Ovary (tissue), 10 donors: ENCODE measurements at places on chromosomes 2 and 18. TPM values are rescaled to one million over a fixed set of nuclear protein-coding genes. Genes with fewer than 3 reads are reported as not detected.

- DNase-seq: no peak
Observed at GRCh38 chr18:72762515-72763122, 105.2 kb downstream of the NETO1 start.

Gene GAD1
- 0.36 TPM for total RNA-seq

DNA sequence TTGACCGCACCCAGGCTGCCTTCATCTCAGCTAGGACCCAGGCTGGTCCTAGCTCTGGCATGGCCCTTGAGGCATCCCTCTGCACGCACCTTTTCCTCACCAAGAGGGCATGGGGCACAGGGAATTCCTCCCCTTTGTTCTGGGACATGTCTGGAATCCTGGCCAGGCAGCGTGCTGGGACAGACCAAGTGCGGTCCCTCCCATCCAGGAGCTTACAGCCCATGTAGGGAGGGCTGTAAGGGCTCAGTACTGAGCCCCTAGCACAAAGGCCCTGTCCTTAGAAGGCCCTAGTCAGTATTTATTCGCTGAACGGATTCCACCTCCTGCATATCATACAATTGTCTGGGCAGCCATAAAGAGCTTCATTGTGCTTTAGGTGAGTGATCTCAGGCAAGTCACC, 3.0 kb downstream of the TMEM37 start:
- no peak for DNase-seq

DNA sequence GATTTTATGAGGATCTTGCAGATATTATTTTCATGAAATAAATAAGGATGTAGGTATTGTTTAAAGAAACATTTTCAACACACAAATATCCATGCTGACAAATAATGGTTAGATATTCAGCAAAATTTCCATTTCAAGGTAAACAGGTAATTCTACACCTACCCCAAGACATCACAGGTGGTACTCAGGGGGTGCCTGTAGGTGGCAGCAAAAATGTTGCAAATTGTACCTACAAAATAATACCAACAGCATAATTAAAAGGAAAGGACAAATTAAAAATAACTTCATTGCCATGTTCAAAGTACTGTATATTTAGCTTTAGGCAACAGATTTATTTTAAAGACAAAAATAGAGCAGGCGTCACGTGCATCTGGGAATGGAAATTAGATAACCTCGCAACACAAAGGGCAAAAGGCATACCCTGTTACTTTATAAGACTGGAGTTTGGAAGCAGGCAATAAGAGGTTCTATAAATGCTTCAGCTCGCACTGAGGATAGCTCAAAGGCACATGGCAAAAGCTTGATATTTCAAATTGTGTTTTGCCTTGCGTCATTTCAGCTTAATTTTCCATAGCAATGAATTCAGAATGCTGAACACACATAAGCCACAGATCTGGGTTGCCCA, 630.5 kb downstream of the TDRD15 start:
- no peak for DNase-seq

Gene KIAA2012
- 0.27 TPM for total RNA-seq

- DNase-seq: peak; percentile 42
Observed at GRCh38 chr2:240513549-240514287, 44.1 kb downstream of the ANKMY1 start.

DNA sequence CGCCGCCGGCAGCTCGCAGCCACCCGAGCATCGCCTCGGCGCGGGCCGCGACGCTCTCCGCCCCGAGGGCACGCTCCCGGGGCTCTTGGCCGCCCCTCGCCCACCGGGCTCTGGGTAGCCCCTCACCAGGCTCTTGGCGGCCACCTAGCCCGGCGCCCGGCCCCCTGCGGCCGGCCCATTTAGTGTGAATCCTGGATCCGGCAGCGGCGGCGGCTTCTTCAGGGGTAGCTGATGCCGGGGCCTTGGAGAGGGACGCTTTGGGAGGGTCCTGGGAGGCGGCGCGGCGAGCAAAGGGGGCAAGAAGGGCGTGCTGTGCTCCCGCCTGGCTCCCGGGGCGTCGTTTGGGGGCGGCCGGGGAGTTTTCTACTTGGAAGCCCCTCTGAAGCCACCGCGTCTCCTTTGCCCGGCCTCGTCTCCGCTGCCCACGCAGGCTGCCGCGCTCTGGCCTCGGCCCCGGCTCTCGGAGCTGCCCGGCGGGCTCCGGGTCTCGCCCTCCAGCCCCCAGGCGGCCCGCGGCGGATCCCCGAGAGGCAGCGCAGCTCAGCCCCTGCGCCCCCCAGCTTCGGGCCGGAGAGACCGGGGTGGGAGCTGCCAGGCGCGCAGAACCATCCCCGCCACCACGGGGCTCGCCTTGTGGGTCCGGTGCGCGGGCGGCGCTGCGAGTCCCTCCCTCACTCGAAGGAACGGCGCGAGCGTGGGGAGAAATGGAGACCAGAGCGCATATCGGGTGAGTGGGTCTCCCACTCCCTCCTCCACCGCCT, 509 bp downstream of the PIEZO2 start:
- DNase-seq: no peak

DNA sequence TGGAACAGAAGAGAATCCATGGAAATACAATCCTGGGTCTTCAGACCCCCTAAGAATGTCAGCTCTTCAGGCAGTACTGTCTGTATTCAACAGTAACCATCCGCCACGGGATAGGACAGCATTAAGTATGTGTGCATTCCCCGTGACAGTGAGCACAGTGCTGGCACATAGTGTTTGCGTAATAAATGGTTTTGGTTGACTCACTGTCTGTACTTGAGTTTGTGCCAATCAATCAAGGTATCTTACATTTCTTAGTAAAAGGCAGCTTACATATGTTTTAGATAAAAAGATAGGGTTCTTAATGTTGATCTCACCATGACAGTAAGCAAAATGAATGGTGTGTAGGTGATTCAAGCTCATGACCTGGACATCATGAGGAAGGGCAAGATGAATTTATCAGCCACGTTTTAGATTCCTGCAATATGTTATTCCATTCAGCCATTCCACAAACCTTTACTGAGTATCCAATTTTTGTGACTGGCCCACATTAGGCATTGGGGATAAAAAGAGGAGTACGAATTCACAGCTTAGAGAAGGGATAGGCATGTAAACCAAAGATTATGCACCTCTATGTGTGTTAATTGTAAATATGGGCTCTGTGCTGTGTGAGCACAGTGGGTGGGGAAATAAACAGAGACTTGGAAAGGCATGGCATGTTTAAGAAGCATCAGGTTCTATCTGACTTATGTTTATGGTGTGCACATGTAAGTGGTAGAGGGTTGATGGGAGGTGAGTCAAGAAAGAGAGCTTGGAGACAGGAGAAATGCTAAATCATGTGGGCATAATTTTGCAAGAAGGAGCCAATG, 258.8 kb downstream of the SLC8A1 start:
- no peak for DNase-seq

DNA sequence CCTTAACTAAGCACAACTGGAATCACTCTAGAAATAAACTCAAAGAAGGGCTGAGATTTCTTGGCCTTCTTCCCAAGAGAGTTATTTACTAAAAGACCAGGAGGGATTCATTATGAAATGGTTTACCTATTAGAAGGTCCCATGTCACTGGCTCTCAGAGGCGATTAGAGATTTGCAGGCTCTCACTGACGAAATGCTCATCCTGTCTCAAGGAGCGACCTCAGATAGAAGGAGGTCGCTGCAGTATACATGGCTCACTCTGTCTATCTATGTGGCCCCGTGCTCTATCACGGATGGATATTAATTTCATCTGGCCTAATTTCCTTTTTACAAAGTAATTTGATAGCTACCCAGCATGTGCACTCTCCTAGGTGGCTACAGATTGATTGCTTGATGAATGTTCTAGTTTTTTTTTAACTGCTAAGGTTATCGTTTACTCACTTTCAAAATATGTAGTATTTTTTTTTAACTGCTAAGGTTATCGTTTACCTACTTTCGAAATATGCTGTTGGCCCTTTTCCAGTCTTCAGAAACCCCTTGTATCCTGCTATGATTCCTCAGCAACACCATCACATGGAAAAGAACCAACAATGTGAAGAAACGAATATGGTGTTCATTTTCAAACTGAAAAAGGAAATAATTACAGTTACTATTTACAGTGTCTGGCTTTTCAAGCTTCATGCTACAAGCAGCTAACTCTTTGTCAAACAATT, 9.1 kb downstream of the SMIM21 start:
- no peak for DNase-seq

- no peak for DNase-seq
Observed at GRCh38 chr2:121596221-121597080, 52.8 kb downstream of the CLASP1 start.

DNA sequence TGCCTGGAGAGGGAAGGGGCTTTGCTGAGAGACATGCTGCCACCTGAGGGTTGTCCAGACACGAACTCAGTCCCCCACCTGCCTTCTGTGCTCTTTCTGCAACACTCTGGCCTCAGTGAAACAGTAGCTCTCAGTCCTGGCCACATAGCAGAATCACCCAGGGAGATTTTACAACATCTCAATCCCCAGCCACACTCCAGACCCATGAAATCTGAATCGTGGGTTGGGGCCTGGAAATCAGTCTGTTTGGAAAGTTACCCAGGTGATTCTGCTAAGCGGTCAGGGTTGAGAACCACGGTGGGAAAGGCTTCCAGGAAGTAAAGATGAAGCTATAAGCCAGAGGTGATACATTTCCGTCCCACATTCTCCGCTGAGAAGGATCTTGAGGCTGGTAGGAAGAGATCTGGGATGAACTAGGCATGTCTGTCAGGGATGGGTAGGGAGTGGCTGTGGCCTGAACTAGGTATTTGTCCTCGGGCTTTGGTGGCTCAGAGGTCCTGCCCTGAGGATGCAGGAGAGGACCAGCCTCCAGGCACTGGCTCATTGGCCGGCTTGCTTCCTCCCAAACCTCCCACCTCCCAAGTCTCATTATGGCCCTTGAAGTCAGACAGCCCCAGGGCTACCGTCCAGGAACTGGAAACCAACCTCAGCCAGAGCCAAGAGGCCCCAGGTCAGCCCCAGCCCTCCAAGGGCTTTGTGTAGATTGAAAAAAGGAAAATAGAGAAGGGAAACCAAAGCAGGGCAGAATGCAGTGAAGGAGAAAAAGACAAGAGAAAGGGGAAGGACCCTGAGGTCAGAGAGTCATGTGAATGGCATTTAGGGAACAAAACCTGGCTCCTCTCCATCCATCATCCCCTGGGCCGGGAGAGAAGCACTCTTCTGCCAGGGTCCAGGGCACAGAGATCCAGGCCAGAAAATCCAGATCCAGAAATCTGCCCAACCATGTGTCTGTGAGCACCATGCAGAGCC, 119.6 kb downstream of the ZFP36L2 start:
- peak; percentile 38 for DNase-seq

DNA sequence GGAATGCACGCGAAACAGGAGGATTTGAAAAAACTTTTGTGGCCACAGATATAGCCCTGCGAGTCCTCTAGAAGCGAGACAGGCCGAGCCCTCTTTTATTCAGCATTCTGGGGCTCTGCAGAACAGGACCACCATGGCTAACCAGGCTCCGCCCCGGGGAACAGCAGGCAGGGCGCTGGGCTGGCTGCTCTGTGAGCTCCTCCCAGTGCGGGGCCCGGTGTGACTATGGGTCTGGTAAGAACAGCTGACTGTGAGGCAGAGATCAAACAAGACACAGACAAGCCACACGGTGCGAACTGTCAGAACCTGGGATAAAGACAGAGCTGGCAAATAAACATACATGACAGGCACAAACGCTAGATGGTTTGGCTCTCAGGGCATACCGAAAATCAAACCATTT, 15.5 kb downstream of the PXDN start:
- no peak for DNase-seq

- no peak for DNase-seq
Observed at GRCh38 chr2:43551990-43552389, 43.8 kb downstream of the THADA start.

Gene PAIP2B
- 20.3 TPM for total RNA-seq

DNA sequence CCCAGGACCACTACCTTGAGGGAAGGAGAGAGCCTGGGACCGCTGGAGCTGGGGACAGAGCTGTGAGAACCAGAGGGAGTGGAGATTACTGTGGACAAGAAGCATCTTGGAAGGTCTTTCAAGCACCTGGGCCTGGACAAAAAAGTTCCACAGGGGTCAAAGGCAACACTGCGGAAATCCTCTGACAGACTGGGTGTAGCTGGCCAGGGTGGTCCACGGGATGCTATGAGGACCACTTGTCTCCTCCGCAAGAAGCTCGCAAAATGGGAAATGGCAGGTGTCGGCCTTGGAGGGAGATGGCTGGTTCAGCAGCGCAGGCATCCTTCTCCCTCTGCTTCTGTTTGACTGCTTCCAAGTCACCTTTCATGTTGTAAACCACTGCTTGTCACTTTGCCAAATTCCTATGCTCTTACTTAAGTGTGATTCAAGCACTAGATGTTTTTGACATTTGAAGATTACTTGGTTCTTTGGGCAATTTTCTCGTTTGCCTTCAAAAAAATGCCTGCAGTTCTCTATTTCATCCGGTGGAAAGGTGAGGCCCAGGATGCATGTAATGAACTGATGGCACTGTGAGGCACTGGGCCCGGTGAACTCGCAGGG, 27.7 kb downstream of the KLHL29 start:
- DNase-seq: no peak

Gene POTEI
- total RNA-seq: not detected

DNA sequence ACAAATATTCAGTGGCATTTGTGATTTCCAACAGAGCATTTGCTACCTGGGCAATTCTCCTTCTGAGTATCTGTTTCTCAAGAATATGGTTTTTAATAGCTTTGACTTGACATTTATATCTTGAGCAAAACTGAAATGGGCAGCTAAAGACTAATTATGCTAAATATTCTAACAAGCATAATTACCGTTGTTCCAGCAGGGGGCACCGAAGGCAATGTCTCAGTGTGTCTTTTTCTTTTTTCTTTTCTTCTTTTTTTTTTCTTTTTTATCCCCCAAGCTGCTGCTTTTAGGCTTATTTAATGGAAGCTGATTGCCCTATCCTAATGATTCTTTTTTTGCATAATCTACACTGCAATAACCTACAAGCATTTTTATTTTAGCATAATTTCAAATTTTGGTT, 138.9 kb upstream of the NABP1 start:
- DNase-seq: no peak

Gene ST6GAL2
- 6.9 TPM for total RNA-seq

DNA sequence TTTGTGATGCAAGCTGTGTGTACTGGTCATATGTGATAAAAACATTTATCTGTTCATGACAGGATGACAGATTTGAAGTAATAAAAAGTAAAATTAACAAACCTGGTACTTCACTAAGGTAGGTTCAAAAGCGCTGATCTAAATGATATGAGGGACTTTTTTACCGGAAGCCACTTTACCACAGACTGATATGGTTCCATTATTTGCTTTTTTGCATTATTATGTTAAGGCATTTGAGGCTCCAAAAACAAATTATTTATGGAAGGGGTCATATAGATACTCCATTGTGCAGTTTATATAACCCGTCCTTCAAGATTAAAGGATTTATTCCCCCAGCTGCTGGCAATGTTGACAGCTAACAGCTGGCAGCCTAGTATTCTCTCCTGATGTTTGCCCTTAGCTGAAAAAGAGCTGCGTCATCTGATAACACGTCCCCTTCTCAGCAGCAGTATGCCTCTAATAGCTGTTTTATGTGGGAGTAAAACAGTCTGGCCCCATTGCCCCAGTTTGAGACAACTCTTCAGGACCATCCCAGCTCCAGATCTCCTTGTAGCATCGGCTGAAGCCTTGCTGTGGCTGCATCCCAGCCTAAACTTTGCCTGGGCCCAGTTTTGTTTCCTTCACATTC, 84.8 kb upstream of the XIRP2 start:
- no peak for DNase-seq

Gene CPO
- total RNA-seq: not detected

GRCh38 chr18:58402247-58402646, 226.6 kb downstream of the ALPK2 start:
- DNase-seq: no peak

Gene MPV17
- total RNA-seq: 60.4 TPM

Gene AMER3
- not detected for total RNA-seq

Gene UGT1A5
- not detected for total RNA-seq

Gene RTP5
- not detected for total RNA-seq
